ENCODE measurements at places on chromosomes 7 and 10.

GRCh38 chr10:61548364-61548763 is 95.2 kb upstream of the TMEM26 start:
- no peak for DNase-seq

DNA sequence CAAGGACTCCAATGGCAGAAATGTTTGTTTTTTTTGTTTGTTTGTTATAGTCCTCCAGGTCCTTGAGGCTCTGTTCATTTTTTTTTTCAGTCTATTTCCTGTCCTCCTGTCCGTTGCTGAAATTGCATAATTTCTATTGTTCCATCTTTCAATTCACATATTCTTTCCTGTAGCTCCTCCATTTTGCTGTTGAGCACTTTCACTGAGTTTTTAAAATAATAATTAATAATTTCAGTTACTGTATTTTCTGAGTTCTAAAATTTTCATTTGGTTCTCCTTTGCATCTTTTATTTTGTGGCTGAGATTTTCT is 202.3 kb upstream of the AGR3 start:
- DNase-seq = no peak

GRCh38 chr7:151351027-151351426 is 9.4 kb downstream of the NUB1 start:
- DNase-seq = peak; percentile 78

- DNase-seq = no peak
Measured at GRCh38 chr7:128135159-128135514, 103.9 kb upstream of the LRRC4 start.

DNA sequence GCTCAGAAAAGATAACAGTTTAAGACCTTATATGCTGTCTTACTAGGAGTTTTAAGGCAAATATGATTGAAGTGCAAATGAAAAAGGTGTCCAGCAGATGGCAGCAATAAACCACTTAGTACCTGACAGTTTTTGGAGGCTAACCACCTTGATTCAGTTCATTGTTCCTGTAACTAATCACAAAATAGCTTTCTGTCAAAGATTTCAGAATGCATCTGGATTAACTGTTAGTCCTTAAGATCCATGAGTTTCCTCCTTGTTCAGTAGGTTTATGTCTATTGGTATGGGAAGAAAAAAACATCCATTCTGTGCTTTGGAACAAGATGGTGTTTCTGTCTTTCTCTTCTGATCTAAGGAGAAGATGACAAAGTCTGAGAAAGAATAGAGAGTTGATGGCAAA is 46.6 kb downstream of the CCSER2 start:
- DNase-seq = no peak

DNA sequence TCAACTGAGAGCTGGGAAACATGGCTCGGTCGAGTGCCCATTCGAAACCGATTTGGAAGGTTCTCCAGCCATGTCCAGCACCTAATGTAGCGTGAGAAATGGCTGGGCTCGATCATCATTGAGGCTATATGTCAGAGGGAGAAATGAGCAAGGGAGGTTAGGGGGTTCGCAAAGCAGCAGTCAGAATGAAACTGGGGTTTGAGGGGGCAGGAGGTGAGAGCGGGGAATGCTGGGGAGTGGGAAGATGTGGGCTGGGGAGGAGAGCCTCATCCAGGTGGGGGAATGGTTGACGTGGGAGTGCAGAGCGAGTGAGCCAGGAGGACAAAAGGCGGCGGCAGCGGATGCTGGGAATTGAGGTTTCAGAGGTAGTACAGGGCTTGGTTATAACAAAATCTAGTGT is 34.8 kb upstream of the GALNTL5 start:
- DNase-seq = no peak

- no peak for DNase-seq
Measured at GRCh38 chr7:79298145-79298760, 155.2 kb downstream of the MAGI2 start.

DNA sequence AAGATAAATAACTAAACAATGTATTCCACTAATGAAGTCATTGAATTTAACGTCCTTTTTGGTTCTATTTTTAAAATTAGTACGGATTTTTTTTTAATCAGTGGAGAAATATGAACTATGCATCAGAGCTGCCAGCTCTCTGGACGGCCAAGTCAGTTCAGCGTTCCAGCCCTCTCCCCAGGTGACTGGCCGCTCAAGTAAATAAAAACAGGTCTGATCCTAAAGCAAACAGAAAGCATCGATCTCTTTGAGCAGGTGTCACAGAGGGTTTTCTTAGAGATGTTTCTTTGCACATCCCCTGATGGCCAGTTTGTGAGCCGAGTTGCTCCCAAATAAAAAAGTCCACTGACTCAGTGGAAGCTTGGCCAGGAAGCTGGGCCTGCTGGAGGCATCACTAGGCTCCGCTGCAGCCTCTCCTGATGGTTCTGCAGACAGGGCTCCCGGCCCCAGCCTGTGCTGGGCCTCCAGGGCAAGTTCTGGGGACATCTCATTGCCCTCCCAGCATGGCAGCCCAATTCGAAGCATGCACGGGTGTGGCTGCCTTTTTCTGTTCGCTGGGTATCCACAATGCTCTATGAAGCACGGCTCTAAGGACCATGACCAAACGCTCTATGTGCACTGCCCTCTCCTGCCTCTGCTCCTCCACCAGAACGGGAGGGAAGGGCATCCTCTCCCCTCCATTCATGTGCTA is 74.7 kb upstream of the PPP2R2D start:
- no peak for DNase-seq

DNA sequence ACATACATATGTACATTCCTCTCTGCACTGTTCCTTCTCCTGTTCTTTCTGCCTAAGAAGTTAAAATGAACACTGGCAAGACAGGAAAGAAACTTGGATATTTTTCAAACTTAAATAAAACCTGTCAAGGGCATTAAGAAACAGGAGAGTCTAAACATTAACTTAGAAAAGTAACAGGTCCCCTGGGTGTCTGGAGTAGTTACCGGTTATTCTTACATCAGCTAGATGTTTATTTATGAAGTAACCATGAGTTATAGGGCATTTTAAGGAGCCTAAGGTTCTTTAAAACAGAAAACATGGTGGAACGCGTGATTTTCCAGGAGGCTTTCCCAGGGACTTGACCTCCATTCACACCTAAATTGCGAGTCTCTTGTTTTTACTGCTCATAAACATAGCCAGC is 148.2 kb downstream of the PRKCQ start:
- DNase-seq = no peak

- DNase-seq = no peak
Measured at GRCh38 chr10:98602224-98602623, 155.5 kb upstream of the HPS1 start.

DNA sequence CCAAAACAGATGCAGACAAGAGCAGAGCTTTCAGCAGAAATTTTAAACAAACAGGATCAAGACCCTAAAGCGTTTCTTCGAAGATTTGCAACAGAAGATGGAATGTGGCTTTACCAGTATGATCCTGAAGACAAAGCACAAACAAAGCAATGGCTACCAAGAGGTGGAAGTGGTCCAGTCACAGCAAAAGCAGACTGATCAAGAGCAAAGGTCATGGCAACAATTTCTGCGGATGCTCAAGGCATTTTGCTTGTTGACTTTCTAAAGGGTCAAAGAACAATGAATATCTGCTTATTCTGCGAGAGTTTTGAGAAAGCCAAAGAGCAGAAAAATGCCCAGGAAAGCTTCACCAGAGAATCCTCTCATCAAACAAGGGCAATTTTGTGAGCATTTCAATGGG is 130.4 kb downstream of the MBL2 start:
- no peak for DNase-seq

GRCh38 chr10:112799726-112800510 is 150.1 kb upstream of the TCF7L2 start:
- no peak for DNase-seq

DNA sequence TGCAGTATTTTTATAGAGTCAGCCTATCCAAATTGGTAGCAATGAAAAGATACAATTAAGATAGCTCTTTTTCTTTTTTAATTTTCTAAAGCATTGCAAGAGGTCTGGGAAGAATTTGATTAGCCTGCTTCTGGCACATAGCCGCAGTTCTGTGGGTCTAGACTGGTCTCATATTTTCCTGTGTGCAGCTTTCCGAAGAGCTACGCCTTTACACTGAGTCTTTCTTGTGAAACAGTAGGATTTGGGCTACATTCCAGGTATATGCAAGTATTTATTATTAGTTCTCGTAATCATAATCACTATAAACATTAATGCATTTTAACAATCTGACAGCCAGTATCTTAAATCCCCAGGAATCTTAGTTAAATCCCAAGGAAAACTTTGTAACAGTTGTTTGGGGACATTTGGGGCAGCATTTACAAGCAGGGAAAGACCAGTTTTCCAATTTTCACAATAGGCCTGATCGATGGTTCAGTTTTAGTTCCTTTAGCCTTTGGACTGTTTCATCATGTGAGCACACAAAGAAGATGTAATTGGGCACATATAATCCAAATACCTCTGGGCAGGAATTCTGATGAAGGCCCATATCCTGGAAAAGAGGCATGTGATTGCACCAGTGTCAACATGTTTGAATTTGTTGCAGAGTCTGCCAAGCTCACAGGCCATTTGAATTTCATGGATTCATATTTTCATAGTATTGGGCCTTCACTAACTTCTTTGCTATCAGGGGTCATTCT is 287.3 kb downstream of the INHBA start:
- DNase-seq = no peak

DNA sequence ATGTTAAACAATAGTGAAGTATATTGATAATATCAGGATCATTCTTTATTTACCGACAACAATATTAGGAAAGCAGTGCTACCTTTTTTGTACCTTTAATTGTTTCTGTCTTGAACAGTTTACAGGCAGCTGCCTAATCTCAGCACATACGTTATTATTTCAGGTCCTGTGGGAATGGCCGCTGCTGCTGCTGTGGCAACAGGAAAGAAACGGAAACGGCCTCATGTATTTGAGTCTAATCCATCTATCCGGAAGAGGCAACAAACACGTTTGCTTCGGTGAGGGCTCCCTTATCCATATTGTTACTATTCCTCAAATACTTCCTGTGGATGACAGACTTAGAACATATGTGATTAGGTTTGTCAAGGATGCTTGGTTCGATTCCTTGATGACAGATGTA is 59.7 kb downstream of the NRF1 start:
- no peak for DNase-seq

- no peak for DNase-seq
Measured at GRCh38 chr7:12174931-12175330, 36.2 kb upstream of the TMEM106B start.

DNA sequence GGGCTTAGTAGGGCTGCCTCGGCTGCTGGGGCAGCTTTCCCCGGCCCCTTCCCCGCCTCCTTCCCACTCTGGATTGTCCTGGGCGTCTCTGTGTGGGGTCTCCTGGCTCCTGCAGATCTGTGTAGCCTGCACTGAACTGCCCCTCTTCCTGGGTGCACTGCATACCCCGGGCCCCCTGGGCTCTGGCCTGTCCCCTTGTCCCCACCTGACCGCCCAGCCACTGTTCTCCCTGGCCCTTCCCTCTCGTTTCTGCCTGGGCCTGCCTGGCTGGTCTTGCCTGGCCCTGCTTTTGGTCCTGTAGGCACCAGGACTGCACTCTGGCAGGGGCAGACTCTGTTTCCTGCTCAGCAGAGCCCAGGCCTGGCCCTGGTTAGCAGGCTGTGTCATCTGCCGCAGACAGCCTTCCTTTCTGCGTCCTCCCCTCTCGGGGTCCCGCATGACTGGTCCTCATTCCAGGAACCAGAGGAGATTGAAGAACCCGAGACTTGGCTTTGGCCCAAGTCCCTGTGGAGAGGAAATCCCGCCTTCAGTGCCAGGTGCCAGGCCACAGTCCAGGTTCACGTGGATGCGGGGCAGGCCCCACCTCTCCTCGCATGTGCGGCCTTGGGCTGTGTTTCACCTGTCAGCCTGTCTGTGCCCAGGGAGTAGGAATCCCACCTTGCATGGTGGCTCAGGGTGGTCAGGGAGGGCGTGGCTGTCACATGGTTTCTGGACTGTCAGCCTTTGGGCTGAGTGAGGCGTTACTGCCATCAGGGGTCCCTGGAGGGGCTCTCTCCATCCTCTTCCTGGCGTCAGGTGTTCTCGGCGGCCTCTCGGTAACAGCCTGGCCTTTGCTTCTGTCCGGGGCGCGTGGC is 9.2 kb downstream of the INPP5A start:
- no peak for DNase-seq

DNA sequence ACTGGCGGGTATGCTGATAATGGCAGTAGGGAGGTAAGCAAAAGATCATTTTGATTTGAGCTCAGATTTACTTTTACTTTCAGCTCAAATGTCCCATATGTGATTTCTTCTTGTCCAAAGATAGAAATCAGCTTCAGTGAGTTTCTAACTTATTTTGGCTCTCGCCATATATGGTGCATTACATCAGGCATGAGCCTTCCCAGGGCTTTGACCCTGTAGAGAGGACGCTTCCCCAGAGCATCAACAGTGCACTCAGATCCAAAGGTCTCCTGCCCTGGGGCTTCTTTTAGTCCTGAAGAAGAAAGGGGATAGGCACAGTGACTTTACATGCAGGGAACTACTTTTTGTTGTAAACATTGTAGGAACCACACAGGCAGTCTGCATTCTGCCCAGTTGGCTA is 128.6 kb upstream of the PDLIM1 start:
- DNase-seq = no peak

- no peak for DNase-seq
Measured at GRCh38 chr10:74330646-74331045, 179.6 kb downstream of the ADK start.

DNA sequence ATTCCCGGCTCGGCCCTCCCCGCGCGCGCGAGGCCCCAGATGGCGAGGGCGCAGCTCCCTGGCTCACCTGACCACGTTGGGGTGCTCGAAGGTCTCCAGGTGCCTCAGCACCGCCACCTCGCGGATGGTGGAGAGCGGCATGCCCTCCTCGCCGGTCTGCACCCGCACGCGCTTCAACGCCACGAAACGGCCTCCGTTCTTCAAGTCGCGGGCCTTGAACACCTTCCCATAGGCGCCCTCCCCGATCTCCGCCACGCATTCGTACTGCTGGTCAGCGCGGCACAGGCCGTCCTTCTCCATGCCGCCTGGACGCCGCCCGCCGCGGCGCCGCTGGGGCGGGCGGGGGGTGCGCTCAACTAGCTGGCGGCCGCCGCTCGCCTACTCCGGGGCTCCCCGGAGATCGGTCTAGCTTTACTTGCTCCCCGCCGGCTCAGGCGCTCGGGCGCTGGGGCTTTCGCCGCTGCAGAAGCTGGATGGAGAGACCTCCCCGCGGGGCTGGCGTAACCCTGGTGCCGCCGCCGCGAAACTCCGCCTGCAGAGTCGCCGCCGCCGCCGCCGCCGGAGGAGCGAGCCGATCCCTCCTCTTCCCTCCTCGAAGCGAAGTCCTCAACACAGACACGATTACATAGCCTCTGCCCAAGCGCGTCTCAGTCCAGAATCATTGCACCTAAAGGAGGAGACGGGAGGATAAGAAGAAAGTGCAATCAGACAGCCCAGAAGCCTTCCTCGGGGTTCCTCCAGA is 3.2 kb downstream of the CDK6 start:
- DNase-seq = peak; percentile 89

GRCh38 chr10:19832699-19833098 is 16.5 kb downstream of the PLXDC2 start:
- no peak for DNase-seq

- no peak for DNase-seq
Measured at GRCh38 chr10:120132811-120133210, 240.3 kb downstream of the SEC23IP start.

GRCh38 chr10:132563485-132564248 is 26.1 kb downstream of the INPP5A start:
- no peak for DNase-seq

Data from stimulated activated CD8-positive, alpha-beta memory T cell treated with anti-CD3 and anti-CD28 coated beads, Interleukin-4, amount 100 ng/mL, for 48 hours (primary cell).